ENCODE measurements at places on chromosomes 4 and X. TPM values are rescaled to one million over a fixed set of nuclear protein-coding genes. Genes with fewer than 3 reads are reported as not detected.
A peak's percentile ranks its signal among the peaks of the same experiment; 100 is the strongest.

- DNase-seq: no peak
These were observed 70.1 kb downstream of the PCYT1B start for GRCh38 chrX:24577091-24577490.

DNA sequence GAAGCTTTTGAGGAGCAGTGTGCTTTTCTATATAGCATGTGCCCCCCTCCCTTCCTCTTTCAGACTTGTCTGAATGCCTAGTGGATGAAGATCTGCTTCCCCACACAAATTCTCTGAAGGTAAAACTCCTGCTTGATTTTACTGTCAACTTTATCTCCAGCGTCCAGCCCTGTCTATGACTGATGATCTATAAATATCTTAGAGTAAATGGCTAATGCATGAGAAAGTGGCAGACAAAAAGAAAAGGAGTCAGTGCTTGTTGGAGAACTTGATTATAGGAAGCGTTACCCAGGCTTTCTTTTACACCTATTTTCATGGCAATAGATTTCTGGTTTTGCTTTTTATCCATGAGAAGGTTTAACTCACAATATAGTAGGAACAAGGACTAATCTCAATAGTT lies 168.3 kb upstream of the HS3ST1 start:
- DNase-seq: no peak

DNA sequence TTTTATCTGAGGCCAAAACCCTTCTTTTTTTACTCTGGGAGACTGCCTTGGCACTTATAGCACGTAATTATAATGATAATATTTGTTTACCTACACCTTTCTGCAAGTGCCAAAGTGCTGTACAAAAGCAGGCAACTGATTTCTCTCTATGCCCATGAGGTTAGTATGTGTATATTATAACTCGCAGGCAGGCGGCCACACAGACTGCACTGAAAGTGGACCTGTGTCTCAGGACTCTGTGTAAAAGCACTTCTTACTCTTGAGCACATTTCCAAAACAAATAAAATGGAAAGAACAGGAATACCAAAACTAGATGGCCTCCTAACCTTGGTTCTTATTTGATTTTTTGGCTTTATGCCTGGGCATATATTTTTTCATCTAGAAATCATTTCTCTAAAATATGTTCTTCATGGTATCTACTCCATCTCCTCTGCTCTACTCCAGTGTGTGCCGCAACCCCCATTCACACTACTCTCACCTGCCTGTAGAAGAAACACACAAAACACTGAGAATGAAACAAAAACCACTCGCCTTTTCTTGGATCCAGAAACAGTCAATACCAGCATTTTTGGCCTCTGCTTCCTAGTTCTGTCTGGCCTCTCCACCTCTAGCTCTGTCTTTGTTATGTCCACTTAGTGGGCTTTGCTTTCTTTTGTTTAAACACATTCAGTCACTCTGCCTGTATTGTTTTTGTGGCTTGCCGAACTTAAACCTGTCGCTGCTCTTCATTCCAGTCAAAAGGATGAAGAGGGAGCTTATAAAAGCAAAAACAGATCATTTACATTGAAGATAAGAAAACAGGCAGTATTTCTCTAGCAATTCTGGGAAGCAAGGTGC lies 934.5 kb upstream of the TENM3 start:
- DNase-seq: no peak

The CXCL10 gene
- not detected for total RNA-seq

DNA sequence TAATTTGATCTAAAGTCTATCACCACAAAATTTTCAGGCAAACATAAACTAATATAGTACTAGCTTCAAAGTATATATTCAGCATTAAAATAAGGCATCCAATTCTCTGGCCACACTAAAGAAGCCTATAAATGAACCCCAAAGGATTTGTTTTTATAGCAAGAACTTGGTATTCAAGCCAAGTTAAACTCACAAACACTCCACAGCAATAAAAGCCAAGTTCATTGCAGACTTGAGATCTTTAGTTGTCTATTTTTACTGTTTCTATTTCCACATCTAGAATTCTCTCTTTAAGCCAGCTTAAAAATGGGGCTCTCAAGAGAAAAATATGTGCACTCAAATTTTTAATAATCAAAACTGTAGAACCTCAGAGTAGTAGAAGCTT lies 51.1 kb downstream of the WDFY3 start:
- no peak for DNase-seq

DNA sequence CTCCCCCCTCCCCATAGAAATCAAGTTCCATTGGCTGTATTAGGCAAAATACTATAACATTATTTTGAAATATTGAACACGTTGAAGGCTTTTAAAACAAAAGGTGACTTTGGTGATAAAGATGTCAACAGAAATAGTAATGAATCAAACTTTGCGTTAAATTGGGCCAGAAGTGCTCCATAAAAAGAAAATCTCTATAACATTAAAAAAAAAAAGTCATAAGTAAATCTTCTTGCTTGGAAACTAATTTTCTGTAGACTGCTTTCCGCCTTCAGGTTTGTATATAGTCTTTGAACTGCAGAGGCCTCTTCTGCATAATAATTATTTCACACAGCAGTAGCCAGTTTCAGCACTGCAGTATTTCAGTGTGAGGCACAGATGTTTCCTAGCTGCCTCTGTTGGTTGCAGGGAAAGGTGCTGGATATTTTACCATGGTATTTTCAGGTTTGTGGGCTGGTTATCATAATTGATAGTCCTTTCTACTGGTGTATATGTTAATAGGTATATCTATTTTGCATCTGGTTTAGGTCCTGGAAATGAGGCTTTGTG lies 158.9 kb downstream of the KDM6A start:
- DNase-seq: no peak

GRCh38 chr4:5474756-5475155 lies 233.6 kb downstream of the EVC2 start:
- DNase-seq: peak; percentile 35

- DNase-seq: no peak
These were observed 133.4 kb downstream of the RASL11B start for GRCh38 chr4:52995360-52996030.

DNA sequence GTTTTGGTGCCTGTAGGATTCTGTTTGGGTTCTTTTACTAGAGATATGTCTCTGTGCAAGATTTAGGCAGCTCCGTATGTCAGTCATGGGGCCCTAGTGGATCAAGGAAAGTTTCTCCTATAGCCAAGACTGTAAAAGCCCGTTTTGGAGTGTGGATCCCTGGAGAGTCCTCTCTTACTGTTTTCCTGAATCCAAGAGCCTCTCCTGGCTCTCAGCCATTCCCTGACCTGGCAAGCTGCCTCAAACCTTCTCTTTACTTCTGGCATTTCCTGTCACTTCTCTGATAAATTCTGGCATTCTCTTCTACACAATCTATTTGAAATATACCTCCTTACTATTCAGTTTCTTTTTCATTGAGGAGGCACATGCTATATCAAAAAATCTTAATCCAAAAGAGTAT lies 41.4 kb downstream of the DCAF12L2 start:
- no peak for DNase-seq

Data from suprapubic skin (tissue), 4 donors.